ENCODE measurements at places on chromosomes 16 and 17.

GRCh38 chr16:28096983-28097899 is 33.7 kb upstream of the GSG1L start:
- DNase-seq: no peak

DNA sequence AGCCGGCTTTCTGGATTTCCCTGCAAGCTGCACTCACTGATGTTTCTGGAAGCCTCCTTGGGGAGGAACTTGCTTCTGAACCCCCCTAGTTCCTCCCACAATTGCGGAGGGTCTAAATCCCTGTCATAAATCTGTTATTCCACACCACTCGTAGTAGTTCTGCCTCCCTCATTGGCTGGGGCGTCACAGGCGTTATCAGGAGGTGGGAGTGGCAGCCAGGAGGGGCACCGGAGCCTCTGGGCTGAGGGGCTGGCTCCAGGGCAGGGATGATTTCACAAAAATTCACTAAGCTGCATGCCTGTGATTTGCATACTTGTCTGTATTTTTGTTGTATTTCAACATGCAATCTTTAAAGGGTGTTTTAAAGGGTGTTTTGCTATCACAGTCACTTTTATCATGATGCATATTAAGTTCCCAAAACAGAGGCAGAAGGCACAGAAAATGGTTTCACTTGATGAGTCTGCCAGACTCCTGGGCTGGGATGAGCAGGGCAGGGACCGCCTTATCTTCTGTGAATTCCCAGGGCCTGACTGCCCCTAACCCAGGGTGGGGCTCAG is 176.2 kb upstream of the FOXF1 start:
- DNase-seq: no peak

GRCh38 chr16:48201515-48202201 is 42.4 kb upstream of the LONP2 start:
- DNase-seq: no peak

DNA sequence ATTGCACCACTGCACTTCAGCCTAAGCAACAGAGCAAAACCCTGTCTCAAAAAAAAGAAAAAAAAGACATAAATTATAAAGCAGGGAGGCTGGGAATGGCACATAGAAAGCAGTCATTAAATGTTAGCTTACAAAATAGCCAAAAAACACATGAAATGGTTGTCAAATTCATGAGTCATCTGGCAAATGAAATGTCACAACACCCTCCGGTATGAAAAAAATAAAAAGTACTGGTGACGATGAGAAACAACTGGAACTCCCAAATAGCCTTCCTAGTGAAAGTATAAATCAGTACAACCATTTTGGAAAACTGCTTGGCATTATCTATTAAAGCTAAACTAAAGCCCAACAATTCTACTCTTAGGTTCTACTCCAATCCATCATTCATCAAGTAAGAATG is 3.5 kb upstream of the KATNB1 start:
- no peak for DNase-seq

DNA sequence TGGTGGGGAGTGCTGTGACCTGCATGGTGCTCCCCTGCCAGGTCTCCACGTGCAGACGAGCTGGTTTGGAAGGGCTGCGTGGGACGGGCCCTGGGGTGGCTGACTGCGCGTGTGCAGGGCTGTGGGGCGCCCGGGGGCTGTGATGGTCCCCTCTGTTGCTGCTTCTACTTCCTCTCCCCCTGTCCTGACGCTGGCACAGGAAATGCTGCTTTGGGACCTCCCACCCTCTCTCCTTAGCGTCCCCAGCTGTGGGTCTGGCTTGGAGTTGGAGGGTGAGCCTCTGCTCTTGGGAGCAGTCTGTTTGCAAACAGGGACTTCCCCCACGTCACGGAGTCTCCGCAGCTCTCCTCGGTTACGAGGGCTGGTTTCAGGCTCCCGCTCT is 35.2 kb downstream of the TSC2 start:
- DNase-seq: no peak

DNA sequence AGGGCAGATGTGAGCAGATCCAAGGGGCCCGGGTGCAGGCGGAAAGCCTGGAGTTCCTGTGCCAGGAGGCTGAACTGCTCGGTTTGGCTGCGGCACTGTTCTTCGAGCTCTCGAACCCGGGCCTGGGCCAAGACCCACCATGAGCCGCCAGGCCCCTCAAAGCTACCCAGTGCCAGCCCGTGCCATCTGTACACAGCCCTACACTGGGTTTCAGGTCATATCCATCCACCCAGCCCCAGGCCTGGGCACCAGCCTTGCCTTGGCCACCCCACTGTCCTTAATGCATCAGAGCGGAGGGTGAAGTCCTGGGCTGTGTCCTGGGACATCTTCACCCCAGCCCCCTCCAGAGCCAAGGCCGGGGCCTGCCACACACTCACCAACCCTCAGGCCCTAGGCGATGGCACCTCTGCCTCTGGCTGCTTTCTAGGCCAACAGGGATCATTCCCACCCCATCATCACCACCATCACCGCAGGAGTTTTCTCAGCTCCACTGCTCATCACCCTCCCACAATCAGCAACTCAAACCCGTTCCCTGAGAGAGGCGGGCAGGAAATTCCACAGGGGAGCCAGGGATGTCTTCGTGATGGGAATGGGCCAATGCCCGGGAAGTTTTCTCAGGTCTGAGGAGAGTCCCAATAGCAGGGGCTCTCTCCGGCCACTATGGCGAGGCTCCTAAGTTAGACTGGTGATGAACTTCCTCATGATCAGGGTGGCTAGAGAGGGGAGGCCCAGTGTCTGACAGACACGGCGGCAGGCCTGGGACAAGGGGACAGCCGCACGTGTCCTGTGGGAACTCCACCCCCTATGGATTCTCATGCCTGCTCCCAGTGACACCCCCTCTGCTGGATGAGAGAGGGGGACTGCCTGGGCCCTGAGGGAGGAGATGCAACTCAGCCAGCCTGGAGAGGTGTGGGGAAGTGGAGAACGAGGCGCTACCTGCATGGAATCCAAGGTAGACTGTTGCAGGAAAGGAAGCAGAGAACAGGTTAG is 9.1 kb downstream of the TSPOAP1 start:
- DNase-seq: no peak

DNA sequence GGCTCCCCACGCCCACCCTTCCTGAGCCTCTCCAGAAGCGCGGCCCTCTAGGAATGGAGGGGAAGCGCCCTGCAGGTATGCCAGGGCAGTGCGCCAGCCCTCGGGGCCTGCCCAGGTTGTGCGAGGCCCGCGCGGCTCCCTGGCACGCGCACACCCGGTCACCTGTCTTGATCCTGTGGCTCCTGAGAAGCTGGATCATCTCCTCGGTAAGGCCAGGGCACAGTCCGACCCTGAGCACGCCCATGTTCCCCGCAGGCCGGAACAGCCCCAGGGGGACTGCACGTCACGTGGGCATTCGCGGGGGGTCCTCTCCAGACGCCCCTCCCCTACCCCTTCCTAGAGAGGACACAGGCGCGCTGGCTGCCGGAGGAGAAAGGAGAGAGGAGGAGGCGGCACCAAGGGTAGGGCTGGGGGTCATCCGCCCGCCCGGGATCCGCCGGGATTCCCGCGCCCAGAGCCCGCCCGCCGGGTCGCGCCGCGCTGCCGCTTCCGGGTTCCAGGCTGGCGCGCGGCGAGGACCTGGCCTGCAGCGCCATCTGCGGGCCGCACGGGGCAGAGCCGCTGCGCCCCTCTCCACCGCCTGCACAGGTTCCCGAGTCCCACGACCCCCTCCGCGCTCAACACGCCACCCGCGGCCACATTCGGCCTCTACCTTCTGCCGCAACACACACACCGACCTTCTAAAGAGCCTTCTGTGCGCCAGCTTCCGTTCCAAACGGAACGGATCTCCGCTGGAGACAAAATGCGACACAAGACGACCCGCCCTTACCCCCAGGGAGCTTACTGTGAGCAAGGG is at the start of gene RAD51D:
TSS of gene RAD51D (minus strand) at position 491 of the 796 bp plus-strand sequence. CDS start at position 244, 247 bp downstream.
- peak; percentile 78 for DNase-seq
